ENCODE measurements at places on chromosomes 11 and 22. TPM values are rescaled to one million over a fixed set of nuclear protein-coding genes. Genes with fewer than 3 reads are reported as not detected.

GRCh38 chr11:110508786-110509185 is 79.0 kb downstream of the FDX1 start:
- DNase-seq = no peak
- H3K27ac ChIP-seq = no peak overlapping the region
- H3K27me3 ChIP-seq = no peaks in the 10 kb centered on the region
- H3K36me3 ChIP-seq = no peaks in the 10 kb centered on the region
- no peak overlapping the region for H3K4me3 ChIP-seq

Gene UCP2
- 83.5 TPM for total RNA-seq

DNA sequence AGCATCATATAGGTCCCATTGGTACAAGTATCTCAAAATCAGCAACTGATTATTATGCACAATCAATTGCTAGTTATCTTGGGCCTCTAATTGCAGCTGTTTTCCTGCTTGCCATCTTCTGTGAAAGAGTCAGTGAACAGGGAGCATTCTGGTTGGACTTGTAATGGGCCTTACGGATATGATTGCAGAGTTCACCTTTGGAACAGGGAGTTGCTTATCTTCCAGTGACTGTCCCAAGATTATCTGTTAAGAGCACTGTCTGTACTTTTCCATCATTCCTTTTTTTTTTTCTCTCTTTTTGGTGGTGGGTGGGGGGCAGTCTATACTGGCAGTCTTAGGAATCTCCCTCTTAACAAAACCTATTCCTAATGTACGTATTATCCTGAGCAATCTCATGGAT is 17.8 kb downstream of the OR8G5 start:
- H3K27ac ChIP-seq = no peak overlapping the region
- no peak overlapping the region for H3K4me3 ChIP-seq
- no peaks in the 10 kb centered on the region for H3K4me1 ChIP-seq

Gene OR51I2
- not detected for total RNA-seq

DNA sequence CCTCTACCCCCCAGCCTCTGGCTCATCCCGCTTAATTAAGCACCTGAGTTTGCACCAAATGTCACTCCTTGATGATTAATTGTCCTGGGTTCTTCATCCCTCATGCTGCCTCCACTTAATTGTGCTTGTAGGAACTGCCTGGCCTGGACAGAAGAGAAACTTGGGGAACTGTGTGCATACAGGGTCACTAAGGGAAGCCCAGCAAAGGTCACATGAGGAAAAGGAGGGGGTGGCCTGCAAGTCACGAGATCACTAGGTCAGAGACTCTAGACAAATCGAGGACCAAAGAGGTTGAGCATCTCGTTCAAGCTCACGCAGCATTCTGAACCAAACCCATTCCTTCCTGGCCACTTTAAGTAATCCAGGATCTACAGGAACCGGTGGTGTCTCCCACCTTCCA is 75.8 kb downstream of the PDE2A start:
- H3K27ac ChIP-seq = no peak overlapping the region
- no peaks in the 10 kb centered on the region for H3K4me1 ChIP-seq
- H3K4me3 ChIP-seq = no peak overlapping the region
- H3K36me3 ChIP-seq = no peaks in the 10 kb centered on the region
- peaks cover 12% of the 10 kb centered on the region for H3K27me3 ChIP-seq

- H3K4me1 ChIP-seq = no peaks in the 10 kb centered on the region
- no peak overlapping the region for H3K27ac ChIP-seq
- H3K4me3 ChIP-seq = no peak overlapping the region
Observed at GRCh38 chr11:4203603-4204360, 109.2 kb downstream of the RRM1 start.

DNA sequence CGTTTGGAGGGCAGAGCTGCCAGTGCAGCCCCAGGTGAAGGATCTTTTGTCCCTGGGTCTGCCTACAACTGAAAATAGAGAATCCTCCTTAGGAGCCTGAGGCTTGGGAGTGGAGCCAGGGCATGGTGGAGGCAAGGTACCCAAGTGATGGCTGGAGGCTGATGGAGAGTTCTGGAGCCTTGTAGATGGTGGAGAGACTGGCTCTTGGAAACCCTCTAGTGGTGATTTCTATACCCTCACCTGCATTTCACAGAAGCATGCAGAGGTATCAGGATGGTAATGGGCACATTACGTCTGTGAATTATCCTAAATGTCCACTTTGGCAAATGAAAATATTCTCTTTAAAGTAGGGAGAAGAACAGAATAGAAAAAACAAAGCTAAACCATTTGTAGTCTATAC is 44.4 kb downstream of the INSC start:
- no peak overlapping the region for H3K27ac ChIP-seq
- H3K27me3 ChIP-seq = no peaks in the 10 kb centered on the region
- H3K4me1 ChIP-seq = no peaks in the 10 kb centered on the region
- H3K4me3 ChIP-seq = no peak overlapping the region
- no peaks in the 10 kb centered on the region for H3K36me3 ChIP-seq
- DNase-seq = no peak
